ENCODE measurements at places on chromosomes 7 and 10.
A peak's percentile ranks its signal among the peaks of the same experiment; 100 is the strongest.

GRCh38 chr10:124539935-124540641 is 78.5 kb downstream of the LHPP start:
- no peak for DNase-seq

GRCh38 chr7:81264116-81264515 is 345.3 kb upstream of the SEMA3C start:
- no peak for DNase-seq

- no peak for DNase-seq
These were observed 370.1 kb downstream of the PRPF18 start for GRCh38 chr10:13956826-13957225.

DNA sequence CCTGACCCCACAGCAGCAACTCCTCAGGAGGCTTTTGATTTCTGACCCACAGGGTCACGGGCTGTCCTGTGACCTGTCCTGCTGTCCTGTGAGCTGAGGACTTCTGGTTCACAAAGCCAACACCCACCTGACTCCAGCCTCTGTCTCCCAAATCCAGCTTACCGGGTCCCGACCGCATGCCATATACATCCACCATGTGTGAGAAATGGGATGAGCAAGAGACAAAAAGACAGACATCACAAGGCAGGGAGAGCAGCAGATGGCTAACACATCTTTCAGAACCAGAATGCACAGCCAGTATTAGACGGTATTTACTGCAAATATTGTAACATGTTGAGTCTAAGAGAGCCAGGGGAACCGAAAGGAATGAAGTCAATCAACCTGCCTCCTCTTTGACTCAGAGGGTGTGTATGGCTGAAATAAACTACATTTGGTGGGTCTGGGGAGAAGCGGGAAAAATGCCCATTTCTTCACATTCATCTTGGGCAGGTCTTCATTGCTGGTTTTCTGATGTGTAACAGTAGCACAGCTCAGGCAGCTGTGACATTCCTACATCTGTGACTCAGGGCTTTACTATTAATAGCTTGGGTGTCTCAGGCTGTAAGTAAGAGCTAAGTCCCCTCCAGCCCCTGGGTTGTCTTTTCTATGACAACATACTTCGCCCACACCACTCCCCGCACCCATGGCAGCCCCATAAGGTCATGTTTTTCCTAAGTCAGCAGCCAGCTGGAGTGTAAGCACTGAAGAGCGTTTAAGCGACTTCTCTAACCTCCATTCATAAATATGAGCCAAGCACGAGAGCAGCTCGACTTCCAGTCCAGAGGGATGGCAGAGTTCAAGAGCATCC is 25.0 kb downstream of the ABLIM1 start:
- no peak for DNase-seq

DNA sequence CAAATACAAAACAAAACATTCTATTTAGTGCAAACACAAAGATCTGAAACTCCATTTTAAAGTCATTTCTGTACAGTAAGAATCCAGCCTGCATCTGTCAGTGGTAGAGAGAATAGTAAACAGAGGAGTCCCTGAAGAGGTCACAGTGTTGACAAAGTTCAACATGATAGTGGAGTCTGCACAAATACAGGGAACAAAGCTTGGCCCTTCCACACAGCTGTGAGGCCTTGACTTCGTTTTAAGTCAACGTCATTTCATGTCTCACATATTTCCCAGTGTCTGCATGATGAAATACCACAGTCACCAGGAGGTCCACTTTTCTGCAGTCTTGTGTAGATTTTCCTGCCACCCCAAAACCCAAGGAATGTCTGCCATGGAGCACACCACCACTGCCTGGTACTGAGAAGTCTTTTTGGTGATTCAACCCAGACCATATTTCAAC is 33.0 kb downstream of the CYP26A1 start:
- DNase-seq = no peak

DNA sequence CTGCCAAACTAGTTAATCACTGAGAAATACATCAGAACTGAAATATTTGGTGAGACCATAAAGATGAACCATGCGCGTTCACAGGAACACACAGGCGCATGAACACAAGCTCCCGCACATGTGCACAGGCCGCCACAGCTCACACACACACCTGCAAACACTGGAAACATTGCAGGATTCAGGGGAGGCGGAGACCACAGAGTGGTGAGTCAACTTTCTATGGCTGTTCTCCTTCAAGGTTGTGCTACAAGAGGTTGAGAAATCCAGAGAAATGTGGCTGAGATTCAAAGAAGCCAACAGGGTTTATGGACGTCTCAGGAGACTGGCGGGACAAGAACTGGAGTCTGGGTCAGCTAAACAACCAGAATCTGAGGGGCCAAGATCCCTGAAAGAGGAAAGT is 17.8 kb downstream of the ESYT2 start:
- DNase-seq = no peak

DNA sequence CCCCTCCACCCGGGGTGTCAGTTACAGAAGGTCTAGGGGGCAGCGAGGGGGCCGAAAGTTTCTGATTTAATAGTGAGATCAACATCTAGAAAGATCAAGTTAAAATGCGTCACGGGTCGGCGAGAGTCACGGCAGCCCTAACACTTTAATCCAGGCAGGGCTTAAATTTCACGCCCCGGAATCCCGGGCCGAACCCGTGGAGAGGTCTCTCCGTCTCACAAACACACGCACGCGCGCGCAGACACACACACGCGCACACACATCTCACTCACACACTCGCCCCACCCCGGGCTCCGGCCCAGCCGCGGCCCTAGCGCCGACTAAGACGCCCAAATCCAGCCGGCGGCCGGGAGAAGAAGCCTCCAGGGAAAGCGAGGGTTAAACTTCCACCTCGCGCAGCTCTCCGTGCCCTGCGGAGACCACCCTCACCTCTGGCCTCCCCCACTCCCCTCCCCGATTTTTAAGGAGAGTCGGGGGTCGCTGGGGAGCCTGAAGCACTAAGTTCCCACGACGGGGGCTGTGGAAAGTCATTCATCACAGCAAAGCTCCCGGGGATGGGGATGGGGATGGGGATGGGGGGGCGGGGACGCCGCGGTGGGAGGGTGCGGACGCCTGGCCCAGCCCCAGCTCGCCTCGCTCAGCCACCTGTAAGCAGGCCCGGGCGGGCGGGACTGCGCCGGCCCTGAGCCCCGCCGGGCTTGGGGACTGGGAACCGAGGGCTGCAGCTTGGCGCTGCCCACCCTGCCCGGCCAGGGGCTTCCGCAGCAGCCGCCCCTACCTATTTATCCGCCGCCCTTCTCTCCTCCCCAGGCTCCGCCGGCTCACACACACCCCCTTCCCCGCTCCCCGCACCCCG is 1.6 kb downstream of the PDGFA start:
- no peak for DNase-seq

- DNase-seq = no peak
These were observed 25.5 kb upstream of the EZH2 start for GRCh38 chr7:148909568-148909967.

- DNase-seq = no peak
These were observed 54.4 kb downstream of the GOLGA7B start for GRCh38 chr10:97904018-97904381.

GRCh38 chr7:14805105-14805719 is 97.3 kb downstream of the DGKB start:
- no peak for DNase-seq

GRCh38 chr7:100372694-100373093 is 593 bp upstream of the PILRA start:
- no peak for DNase-seq

GRCh38 chr10:109411917-109412316 is 511.4 kb downstream of the XPNPEP1 start:
- DNase-seq = no peak

DNA sequence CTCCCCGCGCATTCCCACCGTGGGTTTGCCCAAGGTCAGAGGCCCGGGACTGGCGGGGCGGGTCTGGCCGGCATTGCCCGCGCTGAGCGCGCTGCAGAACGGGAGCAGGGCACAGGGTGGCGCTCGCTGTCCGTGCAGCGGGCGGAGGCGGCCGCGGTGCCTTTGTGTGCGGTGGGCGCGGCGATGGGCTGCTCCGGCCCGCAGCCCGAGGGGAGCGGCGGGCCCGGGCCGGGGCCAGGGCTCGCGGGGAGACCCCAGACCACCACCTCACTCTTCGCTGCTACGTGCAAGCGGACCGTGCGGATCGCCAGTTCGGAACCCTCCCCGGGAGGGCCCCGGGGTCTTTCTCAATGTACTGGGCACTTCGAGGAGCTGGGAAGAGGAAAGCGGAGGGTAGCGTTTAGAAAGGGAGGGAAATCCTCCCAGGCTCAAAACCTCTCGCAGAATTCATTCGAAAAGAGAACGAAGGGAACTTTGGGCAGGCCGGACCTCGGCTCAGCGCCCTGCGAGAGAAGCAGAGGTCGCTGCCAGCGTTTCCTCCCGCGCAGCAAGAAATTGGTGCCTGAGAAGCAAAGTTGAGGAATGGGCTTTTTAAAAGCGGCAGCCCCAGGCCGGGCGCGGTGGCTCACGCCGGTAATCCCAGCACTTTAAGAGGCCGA is 8.5 kb downstream of the SP8 start:
- DNase-seq = no peak

GRCh38 chr10:54203401-54203800 is 597.6 kb downstream of the PCDH15 start:
- DNase-seq = no peak

- DNase-seq = no peak
These were observed 962.4 kb downstream of the GATA3 start for GRCh38 chr10:9016930-9017329.

GRCh38 chr10:16116404-16117304 is 256.3 kb upstream of the MINDY3 start:
- peak; percentile 28 for DNase-seq

- no peak for DNase-seq
These were observed 68.6 kb upstream of the SEM1 start for GRCh38 chr7:96778263-96778662.

DNA sequence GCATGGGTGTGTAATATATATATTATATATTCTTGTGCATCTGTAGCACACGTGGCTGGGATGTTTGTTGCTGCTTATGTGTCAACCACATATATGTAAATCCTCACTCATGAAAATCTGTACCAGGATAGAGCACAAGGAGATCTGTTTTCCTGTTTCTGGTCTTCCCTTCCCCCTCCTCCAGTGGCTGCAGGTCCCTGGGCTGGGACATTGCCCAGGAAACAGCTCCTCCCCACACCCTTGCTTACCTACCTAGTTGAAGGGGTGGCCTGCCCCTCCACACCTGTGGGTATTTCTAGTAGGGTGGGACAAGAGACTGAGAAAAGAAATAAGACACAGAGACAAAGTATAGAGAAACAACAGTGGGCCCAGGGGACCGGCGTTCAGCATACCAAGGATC is 2.2 kb downstream of the SFXN3 start:
- DNase-seq = no peak

DNA sequence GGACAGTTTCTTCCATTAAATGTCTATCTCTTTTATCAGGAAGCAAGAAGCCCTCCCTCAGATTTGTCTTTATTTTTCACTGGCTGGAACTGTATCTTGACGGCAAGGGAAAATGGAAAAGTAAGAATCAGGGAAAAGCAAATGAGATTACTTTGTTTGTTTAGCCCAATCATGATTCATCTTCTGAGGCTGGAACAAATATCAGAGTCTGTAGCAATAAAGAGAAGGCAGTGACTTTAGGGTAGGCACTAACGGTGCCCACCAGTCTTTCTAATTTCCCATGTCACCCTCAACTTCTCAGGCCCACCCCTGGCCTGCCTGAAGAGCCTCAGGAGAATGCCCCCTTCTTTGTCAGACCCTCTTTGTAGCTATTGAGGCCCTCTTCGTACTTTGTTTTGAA is 36.3 kb upstream of the GOLGA7B start:
- no peak for DNase-seq

DNA sequence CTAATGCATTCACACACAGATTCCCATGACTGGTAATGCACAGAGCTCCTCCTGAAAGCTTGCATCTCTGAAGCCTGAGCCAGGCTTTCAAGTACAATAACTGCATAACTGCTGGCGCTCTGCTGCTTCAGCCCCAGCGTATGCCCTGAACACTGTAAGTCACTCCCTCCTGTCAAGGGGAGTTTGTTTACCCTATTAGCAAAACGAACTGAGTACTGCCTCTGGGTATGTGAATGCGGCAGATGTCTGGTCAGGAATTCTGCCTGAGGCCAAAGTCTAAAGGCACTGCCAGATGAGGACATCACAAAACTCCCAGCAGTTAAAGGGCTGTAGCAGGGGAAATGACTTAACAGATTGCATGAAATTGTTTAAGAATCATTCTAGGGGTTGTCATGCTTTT is 97.7 kb downstream of the NRCAM start:
- DNase-seq = no peak

DNA sequence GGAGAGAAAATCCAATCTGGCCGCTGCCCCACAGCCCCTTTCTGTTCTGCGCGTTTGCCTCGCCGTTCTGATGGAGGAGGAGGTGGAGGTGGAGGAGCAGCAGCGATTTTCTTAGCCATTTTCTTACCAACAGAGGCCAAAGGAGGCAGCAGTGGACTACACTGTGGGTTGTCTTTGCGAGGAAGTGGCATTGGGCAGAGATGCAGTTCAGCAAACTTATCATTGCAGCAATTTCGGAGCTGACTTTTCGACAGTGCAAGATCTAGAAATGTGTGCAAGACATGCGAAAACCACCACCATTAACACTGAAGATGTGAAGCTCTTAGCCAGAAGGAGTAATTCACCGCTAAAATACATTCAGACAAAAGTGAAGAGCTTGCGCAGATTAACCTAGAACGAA is 1.9 kb upstream of the ARL4A start:
- DNase-seq = no peak

DNA sequence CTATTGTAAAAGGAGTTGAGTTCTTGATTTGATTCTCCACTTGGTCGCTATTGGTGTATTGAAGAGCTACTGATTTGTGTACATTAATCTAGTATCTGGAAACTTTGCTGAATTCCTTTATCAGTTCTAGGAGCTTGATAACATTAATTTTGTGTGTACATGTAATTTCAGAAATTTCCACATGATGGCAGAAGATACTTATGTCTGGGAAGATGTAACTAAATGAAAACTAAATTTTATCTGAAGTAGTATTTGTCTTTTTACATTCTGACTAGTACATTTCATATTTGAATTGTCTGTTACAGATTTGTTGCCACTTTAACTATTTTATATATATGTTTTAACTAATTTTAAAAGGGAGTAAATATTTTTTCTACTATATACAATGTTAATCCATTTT is 27.6 kb downstream of the SDHAF3 start:
- no peak for DNase-seq

- DNase-seq = no peak
These were observed 875.4 kb downstream of the LRMDA start for GRCh38 chr10:76306856-76307255.

- DNase-seq = peak; percentile 2
These were observed 78.6 kb downstream of the LCOR start for GRCh38 chr10:96910488-96911395.

- no peak for DNase-seq
These were observed 120.4 kb downstream of the ARHGAP21 start for GRCh38 chr10:24603333-24603732.

- DNase-seq = no peak
These were observed 13.7 kb upstream of the WAPL start for GRCh38 chr10:86535132-86535882.

Data from iPS DF 19.7 (cell line).